Astrocyte of the cerebellum (primary cell): ENCODE measurements at places on chromosomes 5 and 9.

DNA sequence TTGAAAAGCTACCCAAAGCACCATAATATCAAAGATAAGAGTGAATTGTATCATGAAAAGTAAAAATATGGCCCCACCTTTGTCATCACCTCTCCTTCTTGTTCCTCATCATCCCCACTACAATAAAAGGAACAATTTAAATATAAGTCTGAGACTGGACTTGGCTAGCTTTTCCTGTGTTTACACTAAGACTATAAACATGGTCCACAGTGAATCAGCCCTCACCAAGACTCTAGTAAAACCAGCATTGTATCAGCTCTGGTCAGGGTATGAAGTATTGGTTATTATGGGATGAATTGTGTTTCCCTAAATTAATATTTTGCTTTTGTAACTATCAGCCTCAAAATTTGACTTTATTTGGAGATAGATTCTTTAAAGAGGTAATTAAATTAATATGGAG lies 105.4 kb downstream of the SLC25A46 start:
- no peak for DNase-seq

GRCh38 chr5:61617039-61617438 lies 285.0 kb downstream of the ZSWIM6 start:
- DNase-seq = no peak

- DNase-seq = no peak
These were observed 809 bp downstream of the TNIP1 start for GRCh38 chr5:151079838-151080612.

GRCh38 chr5:144697847-144698262 lies 527.2 kb downstream of the KCTD16 start:
- DNase-seq = peak; percentile 91

DNA sequence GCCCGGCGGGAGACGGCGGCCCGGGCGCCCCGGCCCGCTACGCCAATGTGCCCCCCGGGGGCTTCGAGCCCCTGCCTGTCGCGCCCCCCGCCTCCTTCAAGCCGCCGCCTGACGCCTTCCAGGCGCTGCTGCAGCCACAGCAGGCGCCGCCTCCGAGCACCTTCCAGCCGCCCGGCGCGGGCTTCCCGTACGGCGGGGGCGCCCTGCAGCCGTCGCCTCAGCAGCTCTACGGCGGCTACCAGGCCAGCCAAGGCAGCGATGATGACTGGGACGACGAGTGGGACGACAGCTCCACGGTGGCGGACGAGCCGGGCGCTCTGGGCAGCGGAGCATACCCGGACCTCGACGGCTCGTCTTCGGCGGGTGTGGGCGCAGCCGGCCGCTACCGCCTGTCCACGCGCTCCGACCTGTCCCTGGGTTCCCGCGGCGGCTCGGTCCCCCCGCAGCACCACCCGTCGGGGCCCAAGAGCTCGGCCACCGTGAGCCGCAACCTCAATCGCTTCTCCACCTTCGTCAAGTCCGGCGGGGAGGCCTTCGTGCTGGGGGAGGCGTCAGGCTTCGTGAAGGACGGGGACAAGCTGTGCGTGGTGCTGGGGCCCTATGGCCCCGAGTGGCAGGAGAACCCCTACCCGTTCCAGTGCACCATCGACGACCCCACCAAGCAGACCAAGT lies 723 bp downstream of the SNX18 start:
- DNase-seq = no peak
